Transverse colon (tissue), 4 donors: ENCODE measurements at places on chromosomes 12 and 14. TPM values are rescaled to one million over a fixed set of nuclear protein-coding genes. Genes with fewer than 3 reads are reported as not detected.

GRCh38 chr14:93011650-93012325, 88.8 kb downstream of the CHGA start:
- no peak for DNase-seq

DNA sequence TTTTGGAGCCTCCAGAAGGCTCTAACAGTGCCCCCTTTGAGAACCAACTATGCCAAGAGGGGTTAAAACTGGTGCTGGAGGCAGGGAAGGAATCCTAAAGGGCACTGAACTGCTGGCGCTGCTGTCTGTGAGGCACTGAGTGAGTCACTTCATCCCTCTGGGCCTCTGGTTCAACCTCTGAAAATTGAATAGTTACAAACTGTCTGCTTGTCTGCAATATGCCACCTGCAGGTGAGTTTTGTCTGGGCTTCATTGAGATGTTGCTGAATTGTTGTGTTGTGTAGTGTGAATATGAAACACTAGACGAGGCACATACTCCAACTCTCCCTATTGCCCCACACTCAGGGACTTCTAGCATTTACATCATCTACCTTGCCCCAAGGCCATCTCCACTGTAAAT, 68.0 kb downstream of the GRIN2B start:
- DNase-seq = no peak

GRCh38 chr12:115268451-115268850, 584.5 kb upstream of the TBX3 start:
- no peak for DNase-seq

Gene FGF6
- not detected for total RNA-seq

GRCh38 chr12:42156232-42156631, 11.6 kb upstream of the GXYLT1 start:
- no peak for DNase-seq

GRCh38 chr14:100140452-100141078, 18.9 kb downstream of the DEGS2 start:
- no peak for DNase-seq

DNA sequence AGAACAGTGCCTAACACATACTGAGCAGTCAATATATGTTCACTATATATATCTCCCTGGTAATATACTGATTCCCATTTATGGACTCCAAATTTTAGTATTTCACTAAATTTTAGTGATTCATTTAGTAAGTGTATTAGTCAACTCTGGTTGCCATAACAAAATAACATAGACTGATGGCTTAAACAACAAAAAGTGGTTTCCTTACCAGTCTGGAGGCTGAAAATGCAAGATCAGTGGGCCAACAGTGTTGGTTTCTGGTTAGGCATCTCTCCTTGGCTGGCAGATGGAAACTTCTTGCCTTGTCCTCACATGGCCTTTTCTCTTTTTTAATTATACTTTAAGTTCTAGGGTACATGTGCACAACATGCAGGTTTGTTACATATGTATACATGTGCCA, 28.7 kb downstream of the SIX6 start:
- no peak for DNase-seq

Gene DPF3
- total RNA-seq = 23.5 TPM

- no peak for DNase-seq
Observed at GRCh38 chr12:44015333-44015941, 179.6 kb downstream of the TMEM117 start.

Gene MIP
- total RNA-seq = not detected

Gene SERPINA10
- 0.55 TPM for total RNA-seq

Gene KRT85
- not detected for total RNA-seq

- DNase-seq = no peak
Observed at GRCh38 chr14:58106446-58106845, 45.6 kb downstream of the ARMH4 start.

Gene LPAR5
- total RNA-seq = 30.3 TPM
